ENCODE measurements at places on chromosomes 6 and 20.

DNA sequence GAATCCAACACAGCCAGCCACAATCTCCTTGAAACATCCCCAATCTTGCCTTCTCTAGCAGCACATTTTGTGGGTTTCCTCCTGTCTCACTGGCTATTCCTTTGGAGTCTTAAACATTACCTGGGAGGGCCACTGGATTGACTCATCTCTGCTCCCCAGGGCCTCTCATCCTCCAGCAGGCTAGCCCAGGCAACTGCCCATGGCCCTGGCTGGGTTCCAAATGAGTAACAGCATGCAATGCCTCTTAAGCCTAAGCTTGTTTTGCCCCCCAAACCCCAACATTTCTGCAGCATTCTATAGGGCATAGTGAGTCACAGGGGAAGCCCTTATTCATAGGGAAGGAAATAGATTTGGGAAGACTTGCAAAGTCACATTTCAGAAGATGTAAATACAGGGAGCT is 204.9 kb downstream of the FOXA2 start:
- no peak for DNase-seq

DNA sequence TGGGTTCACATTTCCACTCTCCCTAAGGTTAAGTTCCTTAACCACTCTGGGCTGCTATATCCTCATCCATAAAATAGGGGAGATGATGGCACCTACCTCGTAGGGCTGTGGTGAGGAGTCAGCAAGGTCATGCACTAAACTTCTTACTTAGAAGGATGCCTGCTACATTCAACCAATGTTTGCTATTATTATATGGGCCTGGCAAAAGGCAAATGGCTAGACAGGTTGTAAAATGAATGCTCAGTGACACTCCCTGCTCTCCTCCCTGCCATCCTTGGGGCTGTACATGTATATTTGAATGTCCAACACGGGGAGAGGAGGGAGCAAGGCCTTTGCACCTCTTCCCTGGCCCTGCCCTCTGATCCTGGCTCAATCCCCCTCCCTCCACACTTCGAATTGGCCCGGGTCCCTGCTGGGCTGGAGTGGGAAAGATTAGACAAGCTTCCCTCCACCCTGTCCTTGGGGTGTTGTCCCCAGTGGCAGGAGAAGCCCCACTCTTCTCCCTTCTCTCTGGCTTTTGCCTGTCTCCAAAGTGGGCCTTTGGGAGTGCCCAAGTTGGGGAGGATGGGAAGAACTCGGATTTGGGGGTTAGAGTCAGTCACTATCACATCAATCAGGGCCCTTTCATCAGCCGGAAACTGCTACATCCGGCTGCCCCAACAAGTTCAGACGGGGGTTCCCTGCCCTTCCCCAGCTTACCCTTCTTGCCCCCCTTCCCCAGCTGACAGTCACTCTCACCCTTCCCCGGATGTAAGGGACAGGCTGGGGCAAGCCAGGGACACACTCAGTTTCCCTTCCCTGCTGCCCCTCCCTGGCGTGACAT is 36.3 kb upstream of the VEGFA start:
- DNase-seq: peak; percentile 38

GRCh38 chr6:47235964-47236760 is 73.5 kb downstream of the TNFRSF21 start:
- no peak for DNase-seq

- DNase-seq: no peak
These were observed 143.2 kb downstream of the PTCHD4 start for GRCh38 chr6:47967843-47968242.

GRCh38 chr20:53101992-53102760 is 130.0 kb downstream of the TSHZ2 start:
- no peak for DNase-seq

- DNase-seq: no peak
These were observed 76.2 kb upstream of the OLIG3 start for GRCh38 chr6:137570393-137570792.

DNA sequence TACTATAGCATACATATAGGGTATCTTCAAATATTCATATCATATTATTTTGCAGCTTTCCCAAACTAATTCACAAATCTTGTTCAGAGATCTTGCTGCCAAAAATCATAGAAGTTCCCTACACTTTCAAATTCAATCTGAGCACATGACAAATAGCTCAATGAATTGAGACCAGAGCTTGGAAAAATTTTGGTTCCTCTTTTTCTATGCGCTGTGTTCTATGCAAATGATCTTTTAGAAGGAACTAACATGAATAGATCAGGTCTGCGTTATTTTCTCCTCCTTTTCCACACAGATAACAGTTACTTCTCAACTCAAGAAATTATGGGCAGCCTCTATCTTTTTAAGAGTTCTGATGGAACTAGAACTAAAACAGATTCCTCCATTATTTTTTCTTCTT is 316.3 kb downstream of the ARHGAP18 start:
- DNase-seq: no peak

DNA sequence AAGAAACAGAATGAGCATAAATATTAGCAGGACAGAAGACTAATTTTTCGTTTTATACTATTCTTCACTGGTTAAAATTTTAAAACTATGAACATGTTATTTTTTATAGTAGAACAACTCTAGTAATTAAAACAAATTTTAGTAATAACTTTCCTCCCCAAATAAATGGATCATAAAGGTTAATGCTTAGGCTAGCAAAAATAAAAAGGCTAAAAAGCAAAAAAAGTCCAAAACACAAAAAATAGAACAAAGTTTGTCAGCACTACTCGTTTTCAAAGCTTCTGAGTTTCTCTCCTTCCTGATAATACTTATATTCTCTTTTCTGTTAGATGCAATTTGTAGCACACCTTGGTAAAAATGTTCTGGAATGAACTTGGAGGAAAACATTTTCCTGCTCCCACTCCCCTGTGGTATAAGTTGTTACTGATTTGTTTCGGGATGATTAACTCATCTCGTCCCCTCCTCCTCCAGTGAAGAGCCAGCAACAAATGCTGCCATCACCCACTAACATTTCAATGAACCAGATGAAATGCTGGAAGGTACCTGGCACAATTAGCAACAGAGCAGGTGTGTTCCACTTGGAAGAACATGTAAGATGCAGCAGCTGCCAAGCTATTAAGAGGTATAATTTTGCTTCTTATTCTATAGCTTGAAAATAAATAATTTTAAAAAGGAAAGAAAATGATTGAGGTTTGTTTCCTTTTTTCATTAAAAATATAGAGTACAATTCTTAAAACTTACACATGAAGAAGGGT is 130.5 kb downstream of the MYB start:
- DNase-seq: no peak

- no peak for DNase-seq
These were observed 175.9 kb downstream of the CDC5L start for GRCh38 chr6:44563397-44563796.

GRCh38 chr6:95292011-95292410 is 285.3 kb upstream of the MANEA start:
- DNase-seq: no peak

DNA sequence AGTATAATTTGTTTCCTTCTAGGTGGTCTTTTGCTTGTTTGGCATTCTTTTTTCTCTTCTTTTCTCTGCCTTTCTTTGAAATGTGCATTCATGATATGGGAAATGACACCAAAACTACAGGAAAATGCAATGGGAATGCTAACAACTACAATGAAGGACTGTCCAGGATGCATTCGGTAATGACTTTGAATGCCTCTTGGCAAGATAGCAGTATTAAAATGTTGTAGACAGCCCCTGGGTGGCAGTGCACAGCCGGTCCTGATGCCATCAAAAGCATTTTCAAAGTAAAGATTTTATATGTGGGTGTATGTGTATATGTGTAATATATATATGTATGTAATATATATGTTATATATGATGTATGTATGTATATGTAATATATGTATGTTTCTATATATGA is 218.8 kb upstream of the MMS22L start:
- no peak for DNase-seq

DNA sequence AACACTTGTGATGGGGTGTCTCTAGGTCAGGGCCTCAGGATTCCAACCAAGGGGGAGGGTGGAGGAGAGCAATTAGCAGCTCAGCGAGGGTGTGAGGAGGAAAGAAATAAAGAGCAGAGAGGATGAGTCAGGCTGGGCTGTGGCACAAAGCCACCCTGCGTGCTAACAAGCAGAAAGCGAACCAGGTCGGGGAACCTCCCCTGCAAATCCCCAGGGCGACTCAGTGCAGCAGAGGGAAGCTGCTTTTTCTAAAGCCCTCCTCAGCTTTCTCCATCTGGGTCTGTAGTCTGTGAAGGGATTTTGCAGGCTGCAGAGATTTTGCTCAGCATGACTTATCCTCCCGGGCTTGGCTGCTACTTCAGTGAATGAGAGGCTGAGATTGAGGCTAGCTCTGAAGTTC is 6.6 kb upstream of the SPO11 start:
- no peak for DNase-seq

GRCh38 chr6:142694054-142694453 is 250.9 kb downstream of the HIVEP2 start:
- DNase-seq: no peak

GRCh38 chr20:63351811-63352591 is 9.1 kb downstream of the CHRNA4 start:
- DNase-seq: no peak

GRCh38 chr6:135087803-135088202 is 33.2 kb upstream of the HBS1L start:
- DNase-seq: peak; percentile 56

DNA sequence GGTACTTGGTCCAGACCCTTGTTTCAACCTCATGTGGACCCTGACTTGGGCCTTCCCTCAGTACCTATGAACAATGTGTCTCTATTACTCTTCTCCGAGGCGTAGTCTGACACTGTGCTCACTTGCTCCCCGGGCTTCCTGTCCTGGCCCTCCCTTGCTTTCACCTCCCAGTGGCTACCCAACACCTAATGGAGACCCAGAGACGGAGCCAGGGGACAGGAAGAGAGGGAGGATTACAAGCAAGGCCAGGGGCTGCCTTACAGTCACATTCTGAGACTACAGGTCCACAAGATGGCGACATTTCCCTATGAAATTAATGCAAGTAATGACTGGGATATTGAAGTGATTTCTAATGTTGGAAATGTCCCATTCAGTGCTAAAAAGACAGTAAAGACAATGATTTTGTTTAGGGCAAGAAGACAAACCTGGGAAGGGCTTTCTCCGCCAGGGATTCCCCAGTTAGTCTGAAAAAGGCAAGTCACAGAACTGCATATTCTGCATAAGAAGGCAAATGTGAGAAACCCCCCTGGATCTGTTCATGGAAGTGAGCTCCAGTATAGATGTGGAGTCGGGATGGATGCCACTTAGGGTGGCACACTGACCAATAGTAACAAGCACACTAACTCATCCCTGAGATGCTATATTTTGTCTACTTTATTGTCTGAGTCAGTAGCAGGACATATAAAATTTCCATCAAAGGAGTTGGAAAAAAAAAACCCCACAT is 44.0 kb upstream of the ZBTB24 start:
- peak; percentile 48 for DNase-seq

GRCh38 chr6:25431975-25432307 is 152.8 kb downstream of the CARMIL1 start:
- DNase-seq: no peak

DNA sequence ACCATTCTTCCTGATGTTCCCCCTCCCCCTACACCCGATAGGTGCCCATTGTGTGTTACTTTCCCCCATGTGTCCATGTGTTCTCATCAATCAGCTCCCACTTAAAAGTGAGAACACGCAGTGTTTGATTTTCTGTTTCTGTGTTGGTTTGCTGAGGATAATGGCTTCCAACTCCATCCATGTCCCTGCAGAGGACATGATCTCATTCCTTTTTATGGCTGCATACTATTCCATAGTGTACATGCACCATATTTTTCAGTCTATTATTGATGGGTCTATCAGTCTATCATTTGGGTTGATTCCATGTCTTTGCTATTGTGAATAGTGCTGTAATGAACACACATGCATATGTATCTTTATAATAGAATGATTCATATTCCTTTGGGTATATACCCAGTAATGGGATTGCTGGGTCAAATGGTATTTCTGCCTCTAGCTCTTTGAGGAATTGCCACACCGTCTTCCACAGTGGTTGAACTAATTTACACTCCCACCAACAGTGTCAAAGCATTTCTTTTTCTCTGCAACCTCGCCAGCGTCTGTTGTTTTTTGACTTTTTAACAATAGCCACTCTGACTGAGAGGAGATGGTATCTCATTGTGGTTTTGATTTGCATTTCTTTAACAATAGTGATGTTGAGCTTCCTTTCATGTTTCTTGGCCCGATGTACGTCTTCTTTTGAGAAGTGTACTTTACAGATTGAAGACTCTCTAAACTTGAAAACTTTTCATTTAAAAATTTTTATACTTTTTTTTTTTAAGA is 41.0 kb upstream of the GCNT2 start:
- DNase-seq: no peak

- DNase-seq: no peak
These were observed 702.7 kb downstream of the MAFB start for GRCh38 chr20:39986173-39986904.

GRCh38 chr20:1322511-1323245 is 6.3 kb downstream of the SDCBP2 start:
- no peak for DNase-seq

DNA sequence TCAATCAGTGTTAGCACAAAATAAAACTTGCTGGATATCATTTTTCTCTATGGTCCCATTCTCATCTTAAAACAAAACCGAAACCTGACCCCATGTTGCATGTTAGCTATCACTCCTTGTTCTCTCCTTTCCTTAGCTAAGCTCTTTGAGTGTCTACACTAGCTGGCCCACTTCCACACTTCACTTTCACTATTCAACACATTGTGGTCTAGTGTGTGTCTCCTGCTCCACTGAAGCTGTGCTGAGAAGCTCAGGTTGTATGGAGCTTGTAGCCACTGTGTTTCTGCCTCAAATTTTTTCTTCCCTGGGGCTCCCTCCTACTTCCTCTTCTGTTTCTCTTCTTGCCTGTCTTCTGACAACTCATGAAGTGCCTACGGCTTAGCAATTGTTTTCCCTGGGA is 223.0 kb downstream of the NKAIN2 start:
- no peak for DNase-seq

- no peak for DNase-seq
These were observed 3.6 kb downstream of the JARID2 start for GRCh38 chr6:15249371-15250019.

- DNase-seq: no peak
These were observed 617.0 kb upstream of the ARID1B start for GRCh38 chr6:156160007-156160794.
